ENCODE measurements at places on chromosomes 12 and 14. TPM values are rescaled to one million over a fixed set of nuclear protein-coding genes. Genes with fewer than 3 reads are reported as not detected.

RHNO1 gene
- total RNA-seq = 28.6 TPM

SYT1 gene
- total RNA-seq = not detected

- no peak for DNase-seq
Measured at GRCh38 chr12:21672146-21672545, 14.5 kb upstream of the LDHB start.

GRCh38 chr14:68492381-68493151 lies 300.3 kb downstream of the ZFP36L1 start:
- no peak for DNase-seq

- peak; percentile 98 for DNase-seq
Measured at GRCh38 chr12:82358200-82359114, at the start of the genes CCDC59 and METTL25. Gene CCDC59 (minus strand): TSS chr12:82358387. CDS start chr12:82358376, 11 bp downstream. Gene METTL25 (plus strand): TSS chr12:82358529. CDS start chr12:82358566, 37 bp downstream.

- DNase-seq = no peak
Measured at GRCh38 chr12:132491761-132492378, 1.9 kb downstream of the FBRSL1 start.

DNA sequence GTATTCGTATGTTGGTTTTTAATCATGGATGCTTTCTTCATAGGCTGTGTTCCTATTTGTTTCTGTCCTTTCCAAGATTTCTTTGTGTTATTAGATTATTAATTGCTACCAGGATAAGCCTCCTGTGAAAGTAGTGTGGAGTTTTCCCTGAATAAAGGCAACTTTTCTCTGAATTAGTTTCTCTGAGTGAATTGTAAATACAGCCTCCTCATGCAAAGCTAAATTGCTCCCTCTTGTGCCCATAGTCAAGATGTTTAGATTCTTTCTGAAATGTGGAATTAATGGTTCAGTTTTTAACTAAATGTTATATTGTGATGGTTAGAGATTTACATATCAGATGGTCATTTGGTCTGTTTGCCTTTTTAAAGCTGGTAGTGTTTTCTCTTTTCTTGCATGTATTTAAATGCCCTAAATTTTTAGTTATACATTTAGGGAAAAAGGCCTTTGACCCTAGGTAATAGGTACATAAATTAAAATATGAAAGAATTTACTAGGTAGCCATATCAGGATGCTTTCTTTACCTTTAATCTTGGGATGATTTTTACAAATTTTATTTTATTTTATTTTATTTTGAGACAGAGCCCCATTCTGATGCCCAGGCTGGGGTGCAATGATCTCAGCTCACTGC lies 8.9 kb downstream of the APAF1 start:
- DNase-seq = no peak

DNA sequence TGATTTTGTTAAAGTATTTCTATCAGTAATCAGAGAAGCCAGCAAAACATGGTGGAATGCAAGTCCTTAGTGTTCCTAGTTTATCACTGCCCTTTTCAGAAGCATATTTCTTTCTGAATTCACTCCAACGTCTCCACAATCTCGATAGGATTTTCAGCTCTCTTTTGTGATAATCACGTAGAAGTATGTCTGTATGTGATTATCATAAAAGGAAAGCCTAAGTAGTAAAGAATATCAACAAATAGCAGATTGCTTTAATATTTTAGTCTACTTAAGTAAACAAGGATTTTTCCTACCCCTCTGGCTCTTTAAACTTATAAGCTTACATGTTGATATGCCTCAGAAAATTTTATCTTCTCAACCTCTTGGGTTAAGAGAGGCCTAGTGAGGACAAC lies 147.4 kb upstream of the NUDT4 start:
- DNase-seq = no peak

DNA sequence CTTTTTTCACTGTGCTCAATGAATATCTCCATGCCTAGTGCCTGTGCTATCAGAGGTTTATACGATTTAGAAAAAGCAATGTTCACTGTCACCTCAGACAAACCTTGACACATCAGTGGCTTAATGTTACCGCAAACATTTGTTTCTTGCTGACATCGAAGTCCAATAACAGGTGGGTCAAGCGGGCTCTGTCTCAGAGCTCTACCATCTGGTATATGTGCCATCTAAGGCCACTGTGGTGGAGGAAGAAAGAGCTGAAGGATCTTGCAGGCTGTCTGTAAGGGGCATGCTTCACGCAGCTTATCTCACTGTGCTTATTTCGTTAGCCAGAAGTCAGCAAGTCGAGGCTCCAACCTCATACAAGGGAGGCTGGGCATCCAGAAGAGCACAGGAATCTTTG lies 189.5 kb upstream of the NTF3 start:
- DNase-seq = no peak

Measured in naive thymus-derived CD4-positive, alpha-beta T cell (primary cell).